CD4-positive, alpha-beta T cell treated with Interleukin-6 for 4 hours (primary cell): ENCODE measurements at places on chromosomes 4 and X.

GRCh38 chrX:13761606-13762414, 27.3 kb downstream of the OFD1 start:
- no peak for DNase-seq

DNA sequence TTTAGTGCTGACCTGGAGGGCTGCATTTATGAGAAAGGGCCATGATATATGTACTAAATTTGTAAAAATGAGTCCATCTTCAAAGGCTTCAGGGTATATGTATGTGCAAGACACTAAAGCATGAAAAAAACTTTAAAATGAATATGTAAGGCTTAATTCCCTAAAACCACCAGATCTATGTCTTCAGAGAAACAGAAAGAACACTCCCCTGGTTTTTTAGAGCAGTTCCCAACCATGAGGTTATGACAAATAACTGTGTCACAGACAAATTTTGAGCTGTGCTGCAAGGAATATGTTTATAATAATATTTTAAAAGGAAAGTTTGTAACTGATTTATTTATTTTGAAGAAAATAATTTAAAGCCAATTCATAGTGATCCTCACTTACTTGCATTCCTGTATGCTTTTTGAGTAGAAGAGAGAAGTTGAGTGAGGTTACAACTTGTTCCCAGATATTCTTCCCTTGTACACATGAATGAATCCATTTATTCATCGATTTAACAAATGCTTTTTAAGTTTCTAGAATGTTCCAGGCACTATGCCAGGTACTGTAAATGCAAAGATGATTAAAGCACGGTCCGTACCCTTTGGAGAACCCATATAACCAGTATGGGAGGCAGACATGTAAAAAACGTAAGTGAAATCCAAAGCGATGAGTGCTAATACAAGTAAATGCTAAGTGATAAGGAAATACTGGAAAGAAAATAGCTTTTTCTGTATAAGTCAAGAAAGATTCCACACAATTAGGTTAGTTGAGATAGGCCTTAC, 295.2 kb upstream of the DIAPH2 start:
- DNase-seq = no peak

DNA sequence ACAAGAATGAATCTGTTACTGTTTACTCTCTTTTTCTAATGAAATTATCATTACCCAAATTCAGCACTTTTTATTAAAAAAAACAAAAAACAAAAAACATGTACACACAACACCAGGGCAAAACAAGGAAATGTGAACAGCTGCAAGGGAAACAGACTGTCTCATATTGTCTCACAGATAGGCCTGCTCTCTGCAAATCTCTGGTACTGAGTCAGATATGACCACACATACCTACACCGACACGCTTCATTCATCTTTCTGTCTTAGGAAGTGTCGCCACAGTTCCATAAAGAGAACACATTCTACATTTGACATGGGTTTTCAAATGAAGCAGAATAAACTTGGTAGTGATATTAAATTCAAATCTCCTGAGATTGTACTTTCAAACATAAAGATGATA, 92.2 kb upstream of the GPR34 start:
- DNase-seq = no peak

DNA sequence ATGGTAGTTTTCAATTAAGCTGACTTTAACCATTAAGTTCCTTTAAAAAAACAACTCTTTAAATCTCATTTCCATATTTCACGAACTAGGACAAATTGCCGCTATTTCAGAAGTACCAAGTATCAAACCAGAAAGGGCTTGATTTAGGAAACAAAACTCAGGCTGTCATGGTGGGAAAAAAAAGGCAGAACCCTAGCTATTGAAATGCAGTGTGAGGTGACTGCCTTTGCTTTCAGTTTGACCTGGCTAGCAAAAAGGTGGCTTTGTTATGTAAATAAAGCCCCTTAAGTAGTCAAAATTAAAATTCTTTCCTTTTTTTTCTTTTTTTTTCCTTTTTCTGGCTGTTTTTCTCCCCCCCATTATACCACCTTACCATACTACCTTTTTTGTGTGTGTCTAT, 40.6 kb upstream of the CYP2U1 start:
- no peak for DNase-seq

- no peak for DNase-seq
These were observed 21.4 kb upstream of the SMIM14 start for GRCh38 chr4:39660045-39660444.

DNA sequence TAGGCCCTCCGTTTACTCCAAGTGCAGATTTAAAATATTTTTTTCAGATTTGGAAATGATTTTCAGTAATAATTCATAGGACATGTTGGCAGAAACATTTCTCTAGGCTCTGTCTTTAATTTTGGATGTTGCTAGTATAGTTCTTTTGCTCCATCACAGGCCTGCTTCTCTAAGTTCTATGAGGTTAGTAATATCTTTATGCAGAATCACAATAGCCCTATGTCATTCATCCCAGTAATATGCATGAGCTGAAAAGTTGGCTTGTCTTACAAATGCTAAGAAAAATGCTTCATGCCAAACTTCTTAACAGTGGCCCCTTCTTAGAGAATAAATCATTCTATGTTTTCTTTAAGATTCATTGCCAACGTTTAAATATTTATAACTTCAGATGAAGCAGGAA, 148.3 kb upstream of the TLL1 start:
- no peak for DNase-seq

DNA sequence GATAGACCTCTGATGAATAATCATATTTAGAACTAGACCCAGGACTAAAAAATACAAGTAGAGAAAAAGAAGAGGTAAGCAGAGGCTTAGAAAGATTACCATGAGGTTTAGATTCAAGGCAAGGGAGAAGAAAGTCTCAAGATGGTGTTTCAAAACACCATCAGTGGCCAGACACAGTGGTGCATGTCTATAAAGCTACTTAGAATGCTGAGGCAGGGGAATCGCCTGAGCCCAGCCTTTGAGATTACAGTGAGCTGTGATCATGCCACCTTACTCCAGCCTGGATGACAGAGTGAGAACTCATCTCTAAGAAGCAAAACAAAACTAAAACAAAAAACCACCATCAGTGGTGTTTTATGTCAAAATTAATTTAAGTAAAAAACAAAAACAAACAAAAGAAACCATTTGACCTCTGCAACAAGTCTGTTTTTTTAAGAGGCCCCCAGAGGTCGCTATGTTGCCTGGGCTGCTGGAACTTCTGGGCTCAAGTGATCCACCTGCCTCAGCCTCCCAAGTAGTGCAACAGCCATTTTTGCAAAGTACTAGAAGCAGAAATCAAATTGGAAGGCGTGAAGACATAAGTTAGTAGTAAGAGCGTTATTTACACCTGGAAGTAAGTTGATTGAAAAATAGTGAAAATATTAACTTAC, 784.3 kb downstream of the ADGRL3 start:
- no peak for DNase-seq

GRCh38 chr4:126262665-126263064, 947.9 kb downstream of the FAT4 start:
- no peak for DNase-seq

GRCh38 chrX:30219372-30219771, 4.0 kb downstream of the MAGEB2 start:
- DNase-seq = no peak

- DNase-seq = no peak
These were observed 22.0 kb upstream of the SPINK2 start for GRCh38 chr4:56843421-56843899.

DNA sequence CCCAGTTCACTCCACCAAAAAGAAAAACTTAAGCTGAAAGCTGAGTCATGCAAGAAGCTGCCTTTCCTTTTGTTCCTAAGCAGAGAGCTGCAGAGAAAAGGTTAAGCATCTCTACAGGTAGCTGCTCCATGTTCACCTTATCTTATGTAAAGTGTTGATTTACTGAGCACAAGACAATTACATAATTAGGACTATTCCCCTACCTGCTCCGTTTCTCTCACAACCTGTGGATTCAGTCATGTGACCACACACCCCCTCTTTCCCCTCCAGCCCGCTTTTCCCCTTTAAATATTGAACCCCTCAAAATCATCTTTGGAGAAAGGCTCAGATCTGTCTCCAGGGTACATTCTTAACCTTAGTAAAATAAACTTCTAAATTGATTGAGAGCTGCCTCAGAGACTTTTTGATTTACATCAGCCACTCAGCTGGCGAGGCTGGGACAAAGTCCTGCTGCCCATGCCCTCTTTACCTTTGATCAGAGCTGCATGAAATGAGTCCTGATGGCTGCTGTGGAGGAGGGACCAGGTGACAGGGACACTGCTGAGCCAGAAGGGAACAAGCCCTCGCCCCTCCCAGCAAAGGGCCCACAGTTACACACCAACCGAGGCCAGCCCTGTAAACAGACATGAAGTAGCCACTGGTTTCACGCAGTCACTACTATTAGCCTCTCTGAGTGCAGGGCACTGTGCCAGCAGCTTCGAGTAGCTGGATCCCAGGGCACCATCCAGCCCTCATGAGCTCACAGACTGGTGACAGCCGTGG, 53.9 kb upstream of the C4orf50 start:
- no peak for DNase-seq

DNA sequence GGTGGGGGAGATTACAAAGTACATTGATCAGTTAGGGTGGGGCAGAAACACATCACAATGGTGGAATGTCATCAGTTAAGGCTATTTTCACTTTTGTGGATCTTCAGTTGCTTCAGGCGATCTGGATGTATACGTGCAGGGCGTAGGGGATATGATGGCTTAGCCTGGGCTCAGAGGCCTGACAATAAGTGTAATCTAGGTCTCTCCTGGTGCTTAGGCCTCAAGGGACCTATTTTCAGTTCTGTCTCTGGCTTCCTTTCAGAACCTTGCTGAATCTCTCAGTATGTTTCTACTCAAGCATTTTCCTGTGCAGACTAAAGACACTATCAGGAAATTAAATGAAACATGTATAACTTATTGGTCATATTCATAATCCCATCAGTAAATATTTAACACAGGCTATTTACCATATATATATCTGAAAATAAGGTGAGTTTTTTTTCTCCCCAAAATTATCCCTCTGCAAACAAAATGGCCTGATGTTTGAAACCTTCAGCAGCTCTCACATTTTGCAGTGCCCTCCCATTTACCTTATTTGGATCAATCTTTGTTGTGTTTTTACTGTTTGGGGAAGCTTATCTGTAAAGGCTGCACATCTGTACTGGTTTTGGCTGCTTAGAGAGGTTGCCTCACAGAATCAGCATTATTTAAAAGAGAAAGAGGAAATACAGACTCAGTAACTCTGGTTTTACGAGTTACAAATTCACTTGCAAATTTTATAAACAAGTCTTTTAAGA, 2.3 kb upstream of the ZCCHC4 start:
- DNase-seq = no peak

DNA sequence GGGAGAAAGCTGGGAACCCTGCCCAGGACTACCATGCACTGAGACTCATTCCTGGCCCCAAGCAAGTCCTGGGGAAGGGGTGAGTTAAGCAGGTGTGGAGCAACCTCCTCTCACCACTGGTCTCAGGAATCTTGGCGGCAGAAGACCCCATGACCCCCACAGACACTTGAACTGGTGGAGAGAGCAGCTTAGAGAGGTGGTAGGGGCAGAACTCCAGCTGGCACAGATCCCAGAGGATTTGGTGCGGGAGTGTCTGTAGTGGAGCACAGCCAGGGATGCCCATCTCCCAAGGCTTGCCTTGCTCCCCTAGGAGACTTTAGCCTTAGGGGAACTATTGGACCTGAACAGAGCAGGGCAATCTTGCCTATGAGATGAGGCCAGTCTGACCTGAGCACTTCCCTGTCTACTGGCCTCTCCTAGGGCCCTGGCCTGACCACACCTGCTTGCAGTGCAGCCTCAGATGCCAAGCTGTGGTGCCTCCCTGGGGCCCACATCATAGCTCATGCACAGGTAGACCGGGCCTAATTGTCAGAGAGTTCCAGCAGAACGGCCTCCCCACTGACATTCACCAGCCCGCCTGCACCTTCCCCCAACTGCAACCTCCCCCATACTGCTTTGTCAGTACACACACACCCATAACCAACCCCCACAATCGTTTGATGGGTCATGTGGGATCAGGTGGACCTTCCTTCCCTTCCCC, 78.0 kb downstream of the NAA11 start:
- no peak for DNase-seq

DNA sequence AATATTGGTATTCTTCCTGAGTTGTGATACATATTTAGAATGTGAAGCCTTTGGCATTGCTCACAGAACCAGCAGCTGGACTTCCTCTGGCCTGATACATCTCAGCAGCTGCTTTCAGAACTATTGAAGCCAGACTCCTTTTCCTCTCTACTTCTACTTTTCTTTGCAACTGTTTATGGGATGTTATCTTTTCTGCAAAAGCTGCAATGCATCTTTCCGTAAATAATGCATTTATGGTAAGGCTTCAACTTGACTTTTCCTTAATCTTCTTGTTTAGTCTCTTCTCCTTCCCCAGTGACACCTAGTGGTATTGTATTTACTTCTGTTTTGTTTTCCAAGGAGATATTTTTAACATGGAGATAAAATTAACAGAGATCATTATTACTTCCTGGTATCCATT, 1548.7 kb downstream of the PCDH7 start:
- no peak for DNase-seq

DNA sequence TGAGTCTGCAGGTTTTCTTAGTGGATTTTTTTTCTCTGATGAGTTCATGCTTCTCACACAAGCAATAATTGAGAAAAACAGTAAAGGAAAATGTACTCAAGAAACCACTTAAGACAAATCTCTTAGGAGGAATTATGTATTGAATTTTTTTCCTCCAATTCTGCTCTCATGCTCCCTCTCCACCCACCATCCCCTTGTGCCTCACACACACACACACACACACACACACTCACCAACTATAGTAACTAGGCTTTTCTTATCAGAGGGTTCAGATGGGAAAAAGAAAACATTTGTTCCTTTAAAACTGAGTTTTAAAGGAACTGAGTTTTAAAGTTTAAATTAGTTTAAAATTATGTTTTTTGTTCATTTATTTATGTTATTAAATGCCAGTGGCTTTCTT, 47.0 kb upstream of the ANXA10 start:
- DNase-seq = no peak

DNA sequence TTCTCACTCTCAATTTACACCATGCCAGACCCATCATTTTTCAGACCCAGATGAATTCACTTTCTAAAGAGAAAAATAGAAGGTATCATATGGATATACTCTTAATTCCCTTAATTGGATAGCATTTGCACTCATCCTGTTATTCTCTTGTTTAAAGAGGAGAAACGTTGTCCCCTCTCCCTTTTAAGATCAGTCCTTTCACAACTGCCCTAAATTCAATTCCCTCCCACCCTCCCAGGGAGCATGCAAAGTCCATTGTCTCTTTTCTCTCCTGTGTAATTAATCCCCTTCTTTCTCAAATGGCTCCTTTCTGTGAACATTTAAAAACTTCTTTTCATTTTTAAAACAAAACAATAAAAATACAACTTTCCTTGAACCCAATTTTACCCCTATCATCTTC, 124.7 kb upstream of the TLL1 start:
- no peak for DNase-seq

DNA sequence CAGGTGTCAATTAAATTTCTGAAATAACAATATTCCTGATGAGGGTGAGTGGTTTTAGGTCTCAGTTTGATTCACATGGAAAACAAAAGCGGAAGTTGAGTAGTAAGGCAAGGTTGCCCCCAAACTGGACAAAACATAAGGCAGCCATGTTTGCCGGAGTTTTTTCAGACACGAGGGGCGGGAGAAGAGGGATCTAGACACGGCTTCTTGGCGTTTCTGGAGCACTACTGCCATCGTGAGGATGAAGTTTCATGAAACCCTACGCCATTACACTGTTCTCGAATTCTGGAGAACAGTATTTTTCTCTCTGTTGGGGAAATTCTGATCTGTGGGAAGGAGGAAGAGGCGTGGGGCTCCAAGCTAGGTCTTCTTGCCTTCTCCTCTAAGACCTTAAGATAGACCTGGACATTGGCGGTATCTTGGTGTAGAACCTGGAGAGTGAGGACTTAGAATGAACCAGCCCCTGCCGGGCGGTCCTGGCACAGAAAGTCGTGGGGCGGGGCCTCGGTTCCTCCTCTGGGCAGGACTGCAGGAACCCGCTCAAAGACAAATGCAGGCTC, 160.3 kb downstream of the OR13H1 start:
- DNase-seq = peak; percentile 92
